ENCODE measurements at places on chromosomes 1 and 21. TPM values are rescaled to one million over a fixed set of nuclear protein-coding genes. Genes with fewer than 3 reads are reported as not detected.

DNA sequence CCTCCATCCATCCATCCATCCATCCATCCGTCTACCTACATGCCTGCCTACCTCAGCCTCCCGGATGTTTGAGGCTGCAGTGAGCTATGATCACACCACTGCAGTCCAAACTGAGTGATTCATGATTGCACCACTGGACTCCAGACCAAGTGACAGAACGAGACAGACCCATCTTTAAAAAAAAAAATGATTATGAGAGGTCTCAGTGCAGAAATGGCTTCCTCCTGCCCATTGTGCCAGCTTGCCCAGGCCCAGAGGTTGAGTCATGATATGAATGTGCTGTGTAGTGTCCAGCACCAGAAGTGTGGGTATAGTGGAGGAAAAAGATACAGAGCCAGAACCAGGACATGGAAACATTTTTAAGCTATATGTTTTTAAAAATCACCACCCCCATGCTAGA lies 149.9 kb downstream of the KIF26B start:
- no peak for DNase-seq

GRCh38 chr1:63152572-63152971 lies 169.8 kb upstream of the FOXD3 start:
- DNase-seq = no peak

DNA sequence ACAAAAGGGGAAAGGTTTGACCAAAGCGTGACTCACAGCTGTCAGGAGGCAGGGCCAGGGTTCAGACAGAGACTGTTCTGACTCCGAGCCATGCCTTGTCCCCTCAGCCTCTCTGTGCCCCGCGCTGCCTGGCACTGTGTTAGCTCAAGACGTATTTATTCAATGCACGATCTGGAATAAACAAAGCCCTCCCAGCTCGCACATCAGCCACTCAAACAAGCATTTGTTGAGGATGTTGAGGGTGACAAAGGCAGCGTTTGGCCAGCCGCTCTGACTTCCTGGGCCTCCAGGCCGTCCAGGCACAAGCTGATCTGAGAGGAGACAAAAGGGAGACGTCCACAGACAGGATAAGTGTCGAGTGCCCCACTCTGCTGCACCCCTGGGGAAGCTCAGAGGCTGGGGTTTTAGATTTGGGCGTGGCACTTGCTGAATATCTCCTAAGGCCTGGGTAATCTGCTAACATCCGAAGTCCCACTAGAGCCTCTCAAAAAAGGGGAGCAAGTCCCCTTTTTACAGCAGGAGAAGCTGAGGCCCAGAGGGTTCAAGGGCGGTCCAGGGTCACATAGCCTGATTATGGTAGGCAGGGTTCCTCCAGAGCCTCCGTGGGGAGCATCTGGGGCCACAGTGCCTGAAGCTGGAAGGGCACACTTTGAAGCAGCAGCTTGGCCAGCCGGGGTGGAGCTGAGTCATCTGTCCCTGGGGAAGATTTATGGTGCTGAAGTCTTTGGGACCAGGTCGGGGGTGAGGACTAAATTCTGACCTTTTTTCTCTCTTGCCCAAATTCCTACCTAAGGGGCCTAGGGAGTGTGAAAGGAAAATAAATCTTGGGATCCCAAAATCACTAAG lies 95.9 kb downstream of the SPSB1 start:
- no peak for DNase-seq

- no peak for DNase-seq
Measured at GRCh38 chr1:10613340-10613739, 138.6 kb downstream of the PEX14 start.

SLC35F3 gene
- 0.04 TPM for polyA plus RNA-seq

TTC13 gene
- polyA plus RNA-seq = 6.5 TPM

CCDC30 gene
- 1.5 TPM for polyA plus RNA-seq

GRCh38 chr1:234780531-234781162 lies 170.7 kb upstream of the IRF2BP2 start:
- no peak for DNase-seq

- DNase-seq = no peak
Measured at GRCh38 chr1:30045304-30046090, 677.9 kb downstream of the MATN1 start.

DNA sequence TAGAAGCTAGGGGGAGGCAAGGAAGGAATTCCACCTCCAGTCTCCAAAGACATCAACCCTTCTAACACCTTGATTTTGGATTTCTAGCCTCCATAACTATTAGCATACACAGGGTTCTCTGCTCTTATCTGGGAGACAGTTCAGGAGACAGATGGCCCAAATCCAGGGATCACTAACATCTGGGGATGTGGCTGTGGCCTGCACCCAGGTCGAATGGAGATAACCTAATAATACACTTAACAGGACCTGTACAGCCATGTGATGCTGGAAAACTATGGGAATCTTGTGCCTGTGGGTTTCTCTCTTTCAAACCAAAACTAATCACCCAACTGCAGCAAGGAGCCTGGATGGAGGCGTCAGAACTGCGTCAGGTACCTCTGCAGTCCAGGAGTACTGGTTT lies 47.6 kb downstream of the KIAA0319L start:
- DNase-seq = no peak

AVPR1B gene
- not detected for polyA plus RNA-seq

LRRN2 gene
- 1.8 TPM for polyA plus RNA-seq

OLIG2 gene
- polyA plus RNA-seq = not detected

DNA sequence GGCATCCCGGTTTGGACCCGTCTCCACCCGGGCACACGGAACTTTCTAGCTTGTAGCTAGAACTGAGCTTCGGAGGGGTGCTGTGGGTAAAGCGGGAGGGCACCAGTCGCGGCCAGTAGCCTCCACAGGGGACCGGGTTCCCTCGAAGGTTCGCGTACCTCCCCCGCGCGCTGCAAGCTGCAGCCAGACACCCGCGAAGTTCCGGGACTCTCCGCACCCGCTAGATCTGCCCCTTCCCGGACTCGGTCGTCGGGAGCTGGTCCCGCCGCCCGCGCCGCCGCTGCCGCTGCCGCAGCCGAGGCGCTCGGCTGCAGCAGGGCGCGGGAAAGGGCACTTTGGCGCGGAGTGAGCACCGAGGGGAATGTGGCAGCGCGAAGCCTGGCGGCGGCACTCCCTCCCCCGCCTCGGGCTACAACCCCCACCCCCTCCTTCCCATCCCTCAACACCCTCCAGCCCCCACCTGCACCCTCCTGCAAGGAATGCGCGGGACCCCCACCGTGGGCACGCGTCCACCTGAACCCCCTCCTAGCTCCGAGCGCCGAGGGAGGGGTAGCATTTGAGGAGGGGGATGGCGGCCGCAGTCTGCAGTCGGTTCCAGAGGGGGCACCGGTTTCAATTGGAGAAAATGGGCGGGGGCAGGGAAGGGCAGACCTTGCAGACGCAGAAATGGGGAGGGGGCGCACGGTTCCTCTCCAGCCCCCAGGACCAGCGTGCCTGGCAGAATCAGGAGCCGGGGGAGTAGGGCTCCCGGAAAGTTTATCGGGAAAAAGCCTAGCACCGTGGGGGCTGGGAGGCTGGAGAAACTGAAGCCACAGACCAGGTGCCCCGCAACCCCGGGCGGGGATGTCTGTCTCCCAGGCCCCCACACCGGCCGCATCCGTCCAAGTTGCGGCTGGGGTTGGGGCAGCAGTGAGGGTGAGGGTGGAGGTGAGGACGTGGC lies 968 bp downstream of the CSMD2 start:
- DNase-seq = no peak

DISP1 gene
- 8.5 TPM for polyA plus RNA-seq

BEND5 gene
- polyA plus RNA-seq = 10.8 TPM

DNA sequence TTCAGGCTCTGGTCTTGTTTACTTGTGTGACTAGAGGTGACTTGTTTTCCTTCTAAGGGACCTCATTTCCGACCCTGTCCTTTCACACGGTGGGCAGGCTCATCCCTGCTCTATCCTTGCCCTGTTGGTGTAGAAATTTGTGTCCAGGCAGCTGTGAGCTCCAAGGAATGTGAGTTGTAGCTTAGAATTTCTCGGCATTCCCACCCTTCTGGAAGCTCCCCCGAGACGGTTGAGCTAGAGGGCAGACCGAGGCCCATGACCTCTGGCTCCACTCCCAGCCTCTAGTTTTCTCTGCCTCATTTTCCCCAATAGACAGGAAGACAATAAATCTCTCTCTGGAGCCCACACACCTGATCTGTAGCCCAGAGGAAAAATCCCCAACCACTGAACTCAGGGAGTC lies 100.9 kb downstream of the NAV1 start:
- no peak for DNase-seq

DNA sequence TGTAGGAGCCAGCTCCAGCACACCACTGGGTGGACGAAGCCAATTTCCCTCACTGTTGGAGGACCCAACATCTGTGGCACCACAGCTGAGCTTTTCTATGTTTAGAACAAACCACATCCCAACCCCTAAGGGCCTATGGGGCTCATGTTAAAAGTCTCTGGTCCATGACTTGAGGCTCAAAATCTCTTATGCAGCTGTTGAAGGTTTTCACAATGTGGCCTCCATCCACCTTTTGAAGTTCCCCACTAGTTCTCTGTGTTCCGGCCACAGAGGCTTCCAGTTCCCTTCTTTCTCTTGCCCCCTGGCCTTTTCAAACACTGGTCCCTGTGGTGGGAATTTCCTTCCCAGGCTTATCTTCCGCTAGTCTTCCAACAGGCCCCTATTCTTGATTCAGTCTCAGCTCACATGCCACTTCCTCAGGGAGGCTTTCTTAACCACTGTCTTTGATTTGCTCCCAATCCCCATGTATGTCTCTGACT lies 3.9 kb upstream of the IFNLR1 start:
- DNase-seq = no peak

RNF11 gene
- 122 TPM for polyA plus RNA-seq

TTC34 gene
- 0.16 TPM for polyA plus RNA-seq

DNA sequence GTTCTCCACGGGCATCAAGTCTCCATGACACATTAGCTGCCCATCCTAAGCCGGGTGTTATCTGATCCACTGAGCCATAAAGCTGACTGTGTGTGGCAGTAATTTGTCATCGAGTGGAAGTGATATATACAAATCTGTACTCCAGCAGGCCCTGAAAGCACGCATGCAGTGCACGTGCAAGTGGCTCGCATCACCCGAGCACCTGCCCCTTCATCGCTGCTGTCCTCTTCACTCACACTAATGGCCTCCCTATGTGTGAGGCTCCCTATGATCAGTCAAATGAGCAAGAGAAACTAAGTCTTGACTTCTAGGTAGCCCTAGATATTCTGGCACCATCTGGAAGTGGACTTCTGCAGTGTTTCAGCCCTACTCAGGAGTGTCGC lies 248.6 kb downstream of the MATN1 start:
- DNase-seq = no peak

DNA sequence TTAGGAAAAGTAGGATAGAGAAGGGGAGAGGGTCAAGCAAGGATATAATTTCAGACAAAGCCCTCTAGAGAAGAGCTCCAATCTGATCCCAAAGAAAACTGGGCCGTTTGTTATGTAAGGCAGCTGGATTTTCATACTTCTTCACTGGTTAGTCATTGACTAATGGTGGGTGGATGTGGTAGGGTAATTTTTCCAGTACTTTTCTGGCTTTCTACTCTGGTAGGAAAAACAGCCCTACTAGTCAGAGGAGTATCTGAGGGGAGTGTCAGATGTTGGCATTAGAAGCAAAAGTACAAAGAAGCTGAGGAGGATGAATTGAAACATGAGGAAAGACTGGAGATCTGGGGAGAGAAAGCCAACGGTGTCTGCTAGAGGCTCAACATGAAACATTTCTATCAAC lies 145.3 kb downstream of the TNFSF18 start:
- no peak for DNase-seq

PLCH2 gene
- polyA plus RNA-seq = 13.4 TPM

ETV3L gene
- polyA plus RNA-seq = not detected
